ENCODE measurements at places on chromosomes 16 and 17.

GRCh38 chr16:28604186-28604565 lies 5.7 kb downstream of the SULT1A1 start:
- DNase-seq: no peak

- DNase-seq: no peak
These were observed 10.6 kb downstream of the LIG3 start for GRCh38 chr17:34990921-34991365.

- DNase-seq: peak; percentile 1
These were observed 42.4 kb upstream of the NUDT7 start for GRCh38 chr16:77679901-77680300.

GRCh38 chr17:1180958-1181752 lies 1.4 kb upstream of the ABR start:
- no peak for DNase-seq
